CD4-positive, alpha-beta T cell treated with Interleukin-17A for 4 hours (primary cell): ENCODE measurements at places on chromosomes 6 and 20.

GRCh38 chr6:94454231-94454630, 1034.9 kb upstream of the EPHA7 start:
- DNase-seq = no peak

GRCh38 chr6:74597840-74598239, 608.0 kb downstream of the COL12A1 start:
- no peak for DNase-seq

DNA sequence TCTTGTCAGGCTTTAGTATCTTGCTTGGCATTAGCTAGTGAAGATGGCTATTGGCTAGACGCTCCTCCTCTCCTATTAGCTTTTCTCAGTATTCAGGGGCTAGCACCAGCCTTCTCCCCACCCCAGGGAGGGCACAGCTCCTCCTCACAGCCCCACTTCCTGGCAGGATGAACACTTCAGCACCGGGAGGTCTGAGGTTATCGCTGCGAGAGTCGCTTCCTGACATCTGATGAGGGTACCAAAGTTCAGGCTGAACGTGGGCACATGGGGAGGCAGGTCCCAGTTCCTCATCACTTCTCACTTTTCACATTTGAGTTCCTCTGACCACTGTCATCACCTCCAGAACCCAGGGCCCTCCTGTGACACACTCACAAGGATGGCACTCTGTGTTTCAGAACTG, 66.6 kb downstream of the LAMA4 start:
- no peak for DNase-seq

GRCh38 chr20:48949304-48950170, 28.0 kb downstream of the ARFGEF2 start:
- DNase-seq = no peak

GRCh38 chr20:24978513-24978912, 14.0 kb downstream of the APMAP start:
- DNase-seq = no peak

DNA sequence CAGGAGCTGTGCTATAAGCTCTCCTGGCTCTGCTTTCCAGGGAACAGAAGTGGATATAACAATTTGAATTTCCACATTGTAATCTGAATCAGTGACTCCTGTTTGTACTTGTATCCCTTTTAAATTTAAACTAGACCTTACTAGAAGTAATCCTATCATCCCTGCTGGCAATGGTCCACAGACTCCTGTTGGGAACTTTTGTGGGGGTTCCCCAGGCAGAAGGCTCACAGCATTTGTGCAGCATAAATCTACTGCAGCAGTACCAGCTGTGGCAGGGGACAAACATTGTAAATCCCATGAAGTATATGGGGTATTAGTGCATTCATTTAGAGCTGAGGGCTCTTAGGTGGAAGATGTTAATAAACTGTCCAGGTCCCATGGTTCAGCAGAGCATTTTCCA, 12.0 kb upstream of the PDCD2 start:
- DNase-seq = no peak

DNA sequence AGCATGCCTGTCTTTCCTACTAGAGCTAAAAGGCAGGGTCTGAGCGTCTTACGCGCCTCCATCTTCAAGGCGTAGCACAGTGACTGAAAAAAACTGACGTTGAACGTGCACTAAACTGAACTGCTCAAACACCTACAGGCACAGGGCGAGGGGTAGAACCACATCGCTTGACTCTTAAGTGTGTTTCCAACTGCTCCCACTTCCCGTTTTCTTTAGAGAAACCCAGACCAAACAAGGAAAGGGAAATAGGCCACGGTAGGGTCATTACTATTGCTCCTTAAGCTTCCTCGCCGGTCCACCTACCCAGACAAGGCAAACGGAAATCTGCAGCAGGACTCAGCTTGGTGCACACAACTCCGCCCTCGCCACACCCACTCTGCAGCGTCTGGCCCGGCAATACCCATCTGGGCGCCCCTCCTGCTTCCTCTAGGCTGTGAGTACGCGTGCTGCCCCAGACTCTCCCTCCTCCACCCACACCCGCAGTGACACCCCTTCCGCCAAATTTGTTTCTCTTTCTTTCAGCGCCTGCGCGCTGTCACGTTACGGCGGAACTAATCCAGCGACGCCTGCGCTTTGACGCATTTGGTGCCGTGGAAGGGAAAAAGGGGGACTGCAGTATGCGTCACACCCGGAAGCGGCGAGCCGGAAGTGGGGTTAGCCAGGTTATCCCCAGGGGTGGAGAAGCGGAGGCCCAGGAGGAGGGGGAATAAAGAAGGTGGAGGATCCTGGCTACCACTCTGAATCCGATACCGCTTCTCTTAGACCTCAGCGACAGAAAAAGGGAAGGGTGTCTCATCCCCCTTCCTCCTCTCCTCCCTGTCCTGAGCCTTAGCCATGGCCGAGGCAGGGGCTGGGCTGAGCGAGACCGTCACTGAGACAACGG, at the start of gene PPP1R11:
PPP1R11 (plus strand) TSS at position 622 of the 883 bp plus-strand sequence; CDS start at position 835, 213 bp downstream.
- peak; percentile 99 for DNase-seq
